ENCODE measurements at places on chromosomes 2 and 18. TPM values are rescaled to one million over a fixed set of nuclear protein-coding genes. Genes with fewer than 3 reads are reported as not detected.

DNA sequence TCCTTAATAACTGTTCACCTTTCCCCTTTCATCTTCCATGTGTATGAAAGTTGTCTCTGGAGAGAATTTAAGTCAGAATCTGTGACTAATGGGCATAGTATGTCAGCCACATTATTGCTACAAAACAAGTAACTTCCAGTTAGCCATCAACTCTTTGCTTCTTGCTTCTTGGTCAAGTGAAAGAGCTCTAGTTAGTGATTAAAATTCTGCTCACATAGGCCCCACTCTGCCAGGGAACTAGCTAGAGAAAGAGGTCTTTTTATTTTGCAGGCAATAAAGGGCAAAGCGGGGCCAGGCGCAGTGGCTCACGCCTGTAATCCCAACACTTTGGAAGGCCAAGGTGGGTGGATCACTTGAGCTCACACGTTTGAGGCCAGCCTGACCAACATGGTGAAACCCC lies 64.6 kb downstream of the COLEC12 start:
- no peak for DNase-seq
- no peak overlapping the region for H3K4me3 ChIP-seq
- H3K27me3 ChIP-seq, result no peaks in the 10 kb centered on the region

DNA sequence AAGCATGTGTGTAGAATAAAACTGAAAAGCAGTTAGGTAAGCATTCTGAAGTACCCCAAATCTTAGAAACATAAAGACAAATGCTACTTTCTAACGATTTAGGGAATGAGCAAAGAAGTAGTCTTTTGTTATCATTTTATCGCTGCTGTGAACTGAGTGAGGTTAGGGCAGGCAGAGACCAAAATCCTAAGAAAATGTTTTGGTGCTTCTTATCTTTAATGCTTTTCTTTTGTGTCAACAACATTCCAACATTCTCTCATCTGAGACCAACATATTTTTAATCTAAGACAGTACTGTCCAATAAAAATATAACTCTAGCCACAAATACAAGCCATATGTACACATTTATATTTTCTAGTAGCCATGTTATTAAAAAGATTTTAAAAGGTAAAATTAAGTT lies 789.4 kb upstream of the PIK3C3 start:
- H3K4me3 ChIP-seq, result no peak overlapping the region
- no peaks in the 10 kb centered on the region for H3K4me1 ChIP-seq
- no peaks in the 10 kb centered on the region for H3K27me3 ChIP-seq
- DNase-seq, result no peak
- no peaks in the 10 kb centered on the region for H3K36me3 ChIP-seq
- no peak overlapping the region for H3K27ac ChIP-seq

GRCh38 chr2:240597054-240597418 lies 10.5 kb downstream of the CAPN10 start:
- no peak overlapping the region for H3K27ac ChIP-seq
- no peak overlapping the region for H3K4me3 ChIP-seq
- peaks cover 1% of the 10 kb centered on the region for H3K36me3 ChIP-seq
- no peaks in the 10 kb centered on the region for H3K4me1 ChIP-seq
- no peak for DNase-seq
- H3K27me3 ChIP-seq, result no peaks in the 10 kb centered on the region

DNA sequence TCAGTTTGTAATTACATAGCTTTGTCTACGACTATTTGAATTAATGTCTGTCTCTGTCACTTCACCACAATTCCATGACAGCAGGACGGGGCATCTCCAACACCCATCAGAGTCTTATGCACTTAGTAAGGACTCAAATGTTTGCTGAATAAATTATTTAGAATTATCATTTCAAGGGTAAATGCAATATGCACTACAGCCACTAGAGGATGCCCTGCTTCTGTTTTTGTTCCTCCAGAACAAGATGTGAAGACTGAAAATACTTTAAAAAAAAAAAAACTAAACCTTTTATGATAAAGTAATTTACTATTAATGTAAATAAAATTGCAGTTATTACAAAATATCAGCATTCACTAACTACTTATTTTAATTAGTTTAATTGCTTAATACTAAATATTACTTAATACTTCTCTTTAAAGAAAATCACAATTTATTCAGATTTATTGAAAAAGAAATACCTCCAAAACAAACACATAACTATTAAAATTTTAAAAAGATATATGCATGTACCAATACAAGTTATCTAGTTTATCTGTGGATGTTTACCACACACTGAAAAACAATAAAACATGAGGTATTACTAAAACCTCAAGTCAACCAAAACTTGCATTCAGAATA lies 3.2 kb downstream of the PIGN start:
- H3K4me1 ChIP-seq, result peaks cover 10% of the 10 kb centered on the region
- no peak overlapping the region for H3K4me3 ChIP-seq
- no peaks in the 10 kb centered on the region for H3K27me3 ChIP-seq
- peak; percentile 79 for DNase-seq

DNA sequence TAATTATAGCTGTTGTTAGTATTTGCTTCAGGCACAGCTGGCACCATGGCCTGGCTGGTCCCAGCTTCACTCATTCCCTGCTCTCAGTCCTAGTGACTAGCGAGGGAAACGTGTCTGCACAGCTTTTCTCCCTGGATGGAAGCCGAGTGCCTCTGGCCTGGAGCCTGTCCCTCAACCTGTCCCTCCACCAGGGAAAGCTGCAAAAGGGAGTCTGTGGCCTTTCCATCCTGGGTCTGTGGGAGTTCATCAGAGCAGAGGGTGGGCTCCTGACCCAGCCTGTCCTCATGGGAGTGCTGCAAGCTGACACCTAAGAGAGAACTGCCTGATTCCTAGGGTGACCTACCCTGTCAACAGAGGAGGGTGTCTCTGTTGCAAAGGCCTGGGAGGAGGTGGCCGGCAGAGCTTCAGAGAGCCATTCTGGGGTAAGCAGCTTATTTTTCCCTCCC lies 118.3 kb downstream of the CAPN13 start:
- no peaks in the 10 kb centered on the region for H3K4me1 ChIP-seq
- no peak overlapping the region for H3K27ac ChIP-seq
- H3K4me3 ChIP-seq, result no peak overlapping the region

DNA sequence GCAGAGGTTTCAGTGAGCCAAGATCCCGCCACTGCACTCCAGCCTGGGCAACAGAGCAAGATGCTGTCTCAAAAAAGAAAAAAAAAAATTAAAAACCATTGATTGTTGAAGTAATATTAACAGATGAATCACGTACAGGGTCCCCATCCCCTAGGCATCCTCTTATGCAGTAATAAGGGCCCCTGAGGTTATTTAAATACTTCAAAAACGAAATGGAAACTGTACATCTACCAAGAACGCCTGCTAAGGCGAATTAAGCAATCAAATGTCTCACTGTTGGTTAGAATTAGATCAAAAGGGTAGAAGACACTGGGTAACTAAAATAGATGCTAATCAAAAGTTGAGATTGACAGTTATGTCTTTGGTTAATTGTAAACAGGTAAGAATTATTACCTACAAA lies 7.5 kb downstream of the TRABD2A start:
- H3K4me3 ChIP-seq, result no peak overlapping the region
- DNase-seq, result no peak
- peaks cover 9% of the 10 kb centered on the region for H3K27me3 ChIP-seq
- H3K27ac ChIP-seq, result no peak overlapping the region
- no peaks in the 10 kb centered on the region for H3K36me3 ChIP-seq

GRCh38 chr2:229900012-229900411 lies 21.8 kb downstream of the TRIP12 start:
- peaks cover 2% of the 10 kb centered on the region for H3K36me3 ChIP-seq
- H3K4me3 ChIP-seq, result no peak overlapping the region
- peaks cover 9% of the 10 kb centered on the region for H3K4me1 ChIP-seq
- no peaks in the 10 kb centered on the region for H3K27me3 ChIP-seq
- DNase-seq, result no peak

DNA sequence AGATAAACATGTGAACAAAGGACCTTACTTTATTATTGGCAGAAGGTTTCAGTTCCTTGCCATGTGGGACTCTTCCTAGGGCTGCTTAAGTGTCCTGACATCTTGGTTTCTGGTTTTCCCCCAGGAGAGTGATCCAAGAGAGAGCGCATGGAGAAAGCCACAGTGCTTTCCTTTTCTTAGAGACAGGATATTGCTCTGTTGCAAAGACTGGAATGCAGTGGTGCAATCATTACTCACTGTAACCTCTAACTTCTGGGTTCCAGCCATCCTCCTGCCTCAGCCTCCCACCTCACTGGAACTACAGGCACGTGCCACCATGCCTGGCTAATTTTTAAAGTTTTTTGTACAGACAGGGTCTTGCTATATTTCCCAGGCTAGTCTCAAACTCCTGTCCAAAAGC lies 38.1 kb upstream of the TCF7L1 start:
- H3K36me3 ChIP-seq, result no peaks in the 10 kb centered on the region
- no peak for DNase-seq
- H3K4me3 ChIP-seq, result no peak overlapping the region
- no peak overlapping the region for H3K27ac ChIP-seq
- H3K4me1 ChIP-seq, result no peaks in the 10 kb centered on the region

DNA sequence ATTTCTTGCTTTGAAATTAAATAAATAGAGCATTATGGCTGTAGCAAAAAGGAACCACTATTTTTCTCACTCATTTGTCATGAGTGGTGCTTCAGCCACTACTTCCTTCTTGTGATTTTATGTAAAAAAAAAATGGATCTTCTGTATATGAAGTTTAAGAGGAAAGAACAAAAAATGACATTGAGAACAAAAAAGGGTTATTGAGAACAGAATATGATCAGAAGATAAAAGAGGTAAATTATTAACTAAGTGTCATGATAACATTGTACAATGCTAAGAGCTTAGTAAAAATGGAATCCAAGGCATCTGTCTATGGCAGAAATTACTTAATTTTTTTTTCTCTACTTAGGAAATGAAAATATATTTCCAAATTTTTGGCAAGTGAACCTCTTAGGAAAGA lies 103.5 kb downstream of the PKP4 start:
- no peak overlapping the region for H3K27ac ChIP-seq
- DNase-seq, result no peak
- no peaks in the 10 kb centered on the region for H3K27me3 ChIP-seq
- H3K4me1 ChIP-seq, result no peaks in the 10 kb centered on the region

GRCh38 chr2:156649596-156649995 lies 213.4 kb downstream of the GPD2 start:
- no peak overlapping the region for H3K27ac ChIP-seq
- no peaks in the 10 kb centered on the region for H3K36me3 ChIP-seq
- H3K4me1 ChIP-seq, result no peaks in the 10 kb centered on the region
- H3K4me3 ChIP-seq, result no peak overlapping the region

DNA sequence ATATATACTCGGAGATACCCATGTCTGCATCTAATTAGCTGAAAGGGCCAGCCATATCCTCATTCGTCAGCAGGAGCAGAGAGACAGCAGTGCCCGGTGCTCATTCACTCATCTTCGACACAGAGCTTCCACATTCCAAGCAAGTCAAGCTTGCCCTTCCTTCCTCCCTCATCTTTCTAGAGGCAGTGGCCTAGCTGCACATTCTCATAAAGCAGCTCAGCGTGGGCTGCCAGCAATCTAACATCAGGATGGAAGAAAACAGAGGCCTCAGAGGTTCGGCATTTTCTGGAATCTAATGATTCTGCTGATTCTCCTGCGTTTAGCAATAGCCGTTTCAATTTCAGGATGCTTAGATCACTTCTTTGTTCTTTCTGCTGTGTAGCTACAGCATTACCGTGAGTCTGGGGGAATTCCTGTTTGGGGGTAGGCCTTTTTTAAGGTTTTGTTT lies 68.8 kb downstream of the CLHC1 start:
- no peak overlapping the region for H3K27ac ChIP-seq
- H3K4me3 ChIP-seq, result no peak overlapping the region

DNA sequence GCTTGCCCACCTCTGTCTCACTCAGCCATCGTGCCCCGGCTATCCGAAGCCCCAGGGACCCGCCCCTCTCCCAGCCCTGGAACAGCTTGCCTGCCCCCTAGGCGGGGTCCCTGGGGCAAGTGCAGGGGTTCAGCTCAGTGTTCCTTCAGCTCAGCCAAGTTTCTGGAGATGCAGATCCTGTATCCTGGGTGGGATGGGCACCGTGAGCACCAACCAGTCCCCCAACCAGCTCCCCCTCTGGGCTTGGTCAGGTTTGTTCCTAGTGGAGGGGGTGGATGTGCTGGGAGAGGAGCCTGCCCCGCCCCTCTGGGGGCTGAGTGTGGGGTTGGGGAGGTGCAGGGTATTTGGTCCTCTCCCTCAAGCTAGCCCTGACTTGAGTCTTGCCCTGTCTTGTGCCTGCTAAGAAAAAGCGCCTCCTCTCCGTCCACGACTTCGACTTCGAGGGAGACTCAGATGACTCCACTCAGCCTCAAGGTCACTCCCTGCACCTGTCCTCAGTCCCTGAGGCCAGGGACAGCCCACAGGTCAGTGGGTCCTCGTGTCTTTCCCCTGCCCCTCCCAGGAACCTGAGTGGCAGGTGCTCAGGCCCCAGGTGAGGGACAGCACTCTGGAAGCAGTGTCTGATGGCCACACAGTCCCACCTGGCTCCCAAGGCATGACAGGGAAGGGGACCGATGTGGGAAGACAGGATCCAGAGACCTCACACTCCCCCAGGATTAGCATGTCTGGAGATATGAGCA lies 32.6 kb downstream of the MLPH start:
- H3K27ac ChIP-seq, result no peak overlapping the region
- H3K4me1 ChIP-seq, result no peaks in the 10 kb centered on the region
- no peaks in the 10 kb centered on the region for H3K36me3 ChIP-seq
- no peak for DNase-seq

DNA sequence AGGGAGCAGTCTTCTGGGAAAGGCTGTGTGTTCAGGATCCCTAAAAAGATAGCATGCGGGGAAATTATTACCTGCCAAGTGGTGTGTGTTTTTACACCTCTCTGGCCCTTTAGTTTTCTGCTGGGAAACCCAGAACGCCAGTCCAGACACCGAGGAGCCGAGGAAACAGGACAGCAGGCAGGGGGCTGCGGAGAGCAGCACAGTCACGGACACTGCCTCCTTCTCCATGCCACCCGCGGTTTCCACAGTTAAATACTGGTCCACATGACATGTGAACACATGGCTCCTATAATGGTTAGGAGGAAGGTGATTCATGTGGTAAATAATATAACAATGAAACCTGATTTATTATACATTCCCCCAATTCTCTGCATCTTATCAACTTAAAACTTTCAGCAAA lies 20.4 kb downstream of the CNOT11 start:
- H3K27me3 ChIP-seq, result no peaks in the 10 kb centered on the region
- H3K36me3 ChIP-seq, result peaks cover 44% of the 10 kb centered on the region
- no peak overlapping the region for H3K4me3 ChIP-seq
- H3K27ac ChIP-seq, result no peak overlapping the region
- H3K4me1 ChIP-seq, result no peaks in the 10 kb centered on the region
- DNase-seq, result no peak

- H3K27ac ChIP-seq, result no peak overlapping the region
- no peaks in the 10 kb centered on the region for H3K27me3 ChIP-seq
- DNase-seq, result no peak
- no peaks in the 10 kb centered on the region for H3K4me1 ChIP-seq
- peaks cover 3% of the 10 kb centered on the region for H3K36me3 ChIP-seq
Observed at GRCh38 chr2:238020816-238021215, 40.0 kb upstream of the SCLY start.

DNA sequence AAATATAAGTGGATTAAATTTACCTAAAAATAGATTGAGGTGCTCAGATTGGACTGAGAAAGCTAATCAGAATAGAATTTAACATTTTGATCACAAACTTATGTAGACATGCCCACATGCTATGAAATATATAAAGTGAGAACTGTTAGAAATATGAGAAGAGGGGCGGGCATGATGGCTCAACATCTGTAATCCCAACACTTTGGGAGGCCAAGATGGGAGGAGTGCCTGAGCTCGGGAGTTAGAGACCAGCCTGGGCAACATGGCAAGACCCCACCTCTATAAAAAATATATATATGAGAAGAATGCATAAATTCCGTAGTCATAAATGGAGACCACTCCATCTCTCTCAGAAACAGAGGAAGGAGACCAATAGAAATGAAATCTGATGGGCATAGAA lies 25.7 kb downstream of the NTSR2 start:
- no peaks in the 10 kb centered on the region for H3K36me3 ChIP-seq
- no peak overlapping the region for H3K27ac ChIP-seq
- H3K4me1 ChIP-seq, result no peaks in the 10 kb centered on the region

Gene TMEM247
- total RNA-seq, result not detected

Gene ZFP36L2
- total RNA-seq, result 73.4 TPM

Gene SCN1A
- not detected for total RNA-seq

Gene IL36B
- total RNA-seq, result not detected

Gene MEP1B
- total RNA-seq, result not detected
